M059J (cell line): ENCODE measurements at places on chromosomes 12 and 14.

DNA sequence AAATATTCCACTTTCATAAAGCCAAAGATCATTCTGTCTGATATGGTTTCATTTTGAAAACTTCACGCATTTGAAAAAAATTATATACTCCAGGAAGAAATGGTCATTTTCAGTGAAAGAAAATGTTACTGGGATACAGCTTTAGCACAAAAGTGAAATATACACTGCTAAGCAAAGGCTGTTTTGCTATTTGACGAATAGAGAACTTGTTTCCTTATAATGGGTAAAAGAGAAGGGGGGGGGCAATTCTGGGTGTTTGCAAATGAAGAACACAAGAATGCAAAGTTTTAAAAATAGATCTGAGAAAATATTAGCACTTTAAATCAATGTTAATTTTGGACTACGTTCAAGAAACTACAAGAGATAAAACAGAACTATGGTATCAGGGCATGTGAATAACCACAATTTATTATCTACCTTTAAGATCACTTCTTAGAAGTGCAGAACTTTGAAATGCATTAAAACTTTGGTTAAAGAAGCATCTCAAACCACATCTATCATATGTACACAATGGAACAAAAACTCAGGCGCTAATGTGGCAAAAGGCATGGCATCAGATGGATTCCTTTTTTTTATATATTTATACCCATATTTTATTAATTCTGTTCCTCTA lies 51.1 kb downstream of the EFCAB11 start:
- DNase-seq = no peak

GRCh38 chr12:27431185-27431584 lies 15.4 kb upstream of the SMCO2 start:
- no peak for DNase-seq

GRCh38 chr12:11881835-11882234 lies 188.9 kb upstream of the BCL2L14 start:
- DNase-seq = no peak

GRCh38 chr12:114995891-114996290 lies 311.9 kb upstream of the TBX3 start:
- peak; percentile 48 for DNase-seq

GRCh38 chr12:26631846-26632245 lies 201.1 kb downstream of the ITPR2 start:
- DNase-seq = peak; percentile 87

- no peak for DNase-seq
Observed at GRCh38 chr12:131533139-131533538, 177.8 kb upstream of the SFSWAP start.

- peak; percentile 26 for DNase-seq
Observed at GRCh38 chr12:104507672-104508071, 50.9 kb downstream of the CHST11 start.

DNA sequence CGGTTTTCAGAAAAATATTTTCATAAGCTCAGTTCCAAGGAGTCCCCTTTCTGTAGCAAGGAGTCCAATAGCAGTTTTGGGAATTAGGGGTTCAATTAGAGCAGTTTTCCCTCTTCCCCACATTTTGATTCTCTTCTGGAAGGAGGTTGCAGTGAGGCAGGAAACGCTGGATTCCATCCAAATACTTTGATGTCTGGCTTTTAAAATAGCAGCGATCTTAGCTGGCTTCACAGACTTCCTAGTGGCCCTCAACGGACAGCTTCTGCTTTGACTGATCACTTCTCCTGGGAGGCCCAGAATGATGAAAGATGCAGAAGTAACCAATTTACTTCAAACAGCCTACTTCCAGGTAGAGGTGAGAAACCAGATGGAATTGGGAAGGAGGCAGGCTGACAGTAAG lies 63.1 kb downstream of the C12orf75 start:
- peak; percentile 44 for DNase-seq

DNA sequence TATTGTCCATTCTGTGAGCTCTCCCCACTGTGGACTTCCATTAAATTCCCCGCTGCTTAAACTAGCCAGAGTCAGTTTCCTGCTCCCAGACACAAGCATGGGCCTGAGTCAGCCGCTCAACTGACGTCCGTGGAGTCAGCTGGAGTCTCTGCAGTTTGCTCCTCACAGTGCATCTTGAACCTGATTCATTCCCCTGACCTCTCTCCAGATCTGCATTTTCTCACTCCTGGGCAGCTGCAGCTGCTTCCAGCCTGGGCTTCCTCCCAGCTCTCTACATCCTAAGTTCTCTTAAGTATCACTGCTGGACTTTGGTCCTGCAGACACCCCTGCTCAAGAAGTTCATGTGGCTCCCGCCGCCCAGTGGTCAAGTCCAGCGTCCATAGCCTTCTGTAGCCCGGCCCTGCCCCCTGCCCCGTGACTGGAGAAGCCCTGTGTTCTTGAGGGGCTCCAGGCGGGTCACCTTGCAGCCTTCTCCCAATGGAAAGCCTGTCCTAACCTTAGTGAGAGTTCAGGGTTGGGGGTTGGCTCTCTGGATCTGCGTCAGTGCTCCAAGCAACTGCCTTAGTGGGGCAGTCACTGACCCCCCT lies 20.0 kb downstream of the NFKBIA start:
- DNase-seq = peak; percentile 86

- no peak for DNase-seq
Observed at GRCh38 chr12:117497407-117497806, 136.0 kb upstream of the NOS1 start.

DNA sequence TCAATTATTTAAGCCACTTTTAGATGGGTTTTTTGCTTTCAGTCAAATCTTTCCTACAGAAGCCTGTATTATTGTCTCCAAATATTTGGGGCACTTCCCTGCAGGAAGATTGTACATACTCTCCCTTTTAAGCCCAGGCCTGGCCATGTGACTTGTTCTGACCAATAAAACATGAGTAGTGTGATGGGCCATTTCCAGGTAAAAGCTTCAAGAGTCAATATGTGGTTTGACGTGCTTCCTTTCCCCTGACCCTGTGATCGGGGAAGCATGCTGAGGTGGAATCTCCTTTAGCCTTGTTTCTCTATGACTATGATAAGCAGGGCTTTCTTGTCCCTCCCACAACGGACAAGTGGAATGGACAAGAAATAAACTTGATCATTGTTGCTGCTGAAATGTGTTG lies 14.2 kb upstream of the NIN start:
- no peak for DNase-seq

- no peak for DNase-seq
Observed at GRCh38 chr12:47981496-47982260, 18.3 kb downstream of the TMEM106C start.

DNA sequence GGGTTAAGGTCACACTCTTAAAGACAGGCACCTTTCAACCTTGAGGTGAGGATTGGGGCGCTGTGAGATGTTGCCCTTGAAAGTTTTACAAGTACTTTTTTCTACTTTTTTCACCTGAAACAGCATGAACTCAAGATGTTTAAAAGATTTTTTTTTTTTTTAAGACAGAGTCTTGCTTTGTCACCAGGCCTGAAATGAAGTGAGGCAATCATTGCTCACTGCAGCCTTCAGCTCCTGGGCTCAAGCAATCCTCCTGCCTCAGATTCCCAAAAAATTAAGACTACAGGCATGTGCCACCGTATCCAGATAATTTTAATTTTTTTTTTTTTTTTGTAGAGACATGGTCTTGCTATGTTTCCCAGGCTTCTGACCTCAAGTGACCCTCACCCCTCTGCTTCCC lies 243.9 kb downstream of the DIO2 start:
- DNase-seq = no peak

DNA sequence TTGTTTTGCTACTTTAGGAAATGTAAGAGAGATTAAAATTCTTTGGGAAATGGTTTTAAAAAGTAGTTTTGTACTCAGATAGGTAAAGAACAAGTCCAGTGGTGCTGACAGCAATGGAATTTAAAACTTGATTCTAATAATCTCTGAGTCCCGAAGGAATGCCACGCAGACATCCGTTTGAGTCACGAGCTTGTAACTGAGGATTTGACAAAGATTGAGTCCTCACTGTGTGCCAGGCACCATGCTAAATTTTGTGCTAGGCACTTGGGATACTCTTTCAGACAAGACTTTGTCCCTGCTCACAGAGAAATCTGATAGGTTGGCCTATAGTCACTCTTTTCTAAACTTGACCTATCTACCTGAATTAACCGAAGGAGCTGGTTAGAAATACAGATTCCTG lies 12.7 kb downstream of the FLRT2 start:
- DNase-seq = no peak

DNA sequence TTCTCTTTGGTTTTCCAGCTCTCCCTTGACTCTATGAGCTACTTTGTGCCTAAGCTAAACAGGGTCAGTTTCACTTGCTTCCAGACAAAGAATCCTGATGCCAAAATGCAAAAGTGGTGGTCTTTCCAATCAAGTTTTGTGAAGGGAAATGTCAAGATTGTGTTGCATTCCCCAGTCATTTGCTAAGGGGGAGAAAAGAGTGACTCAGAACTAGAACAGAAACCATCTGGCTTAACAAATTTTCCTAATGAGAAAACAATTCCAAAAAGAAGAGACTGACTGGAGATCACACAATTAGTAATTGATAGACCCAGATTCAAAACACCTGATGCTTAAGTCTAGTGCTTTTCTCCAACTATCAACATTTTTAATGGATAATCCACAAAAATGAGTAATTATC lies 235.1 kb upstream of the DIO2 start:
- DNase-seq = no peak

GRCh38 chr14:56333359-56334292 lies 215.4 kb downstream of the PELI2 start:
- peak; percentile 86 for DNase-seq

DNA sequence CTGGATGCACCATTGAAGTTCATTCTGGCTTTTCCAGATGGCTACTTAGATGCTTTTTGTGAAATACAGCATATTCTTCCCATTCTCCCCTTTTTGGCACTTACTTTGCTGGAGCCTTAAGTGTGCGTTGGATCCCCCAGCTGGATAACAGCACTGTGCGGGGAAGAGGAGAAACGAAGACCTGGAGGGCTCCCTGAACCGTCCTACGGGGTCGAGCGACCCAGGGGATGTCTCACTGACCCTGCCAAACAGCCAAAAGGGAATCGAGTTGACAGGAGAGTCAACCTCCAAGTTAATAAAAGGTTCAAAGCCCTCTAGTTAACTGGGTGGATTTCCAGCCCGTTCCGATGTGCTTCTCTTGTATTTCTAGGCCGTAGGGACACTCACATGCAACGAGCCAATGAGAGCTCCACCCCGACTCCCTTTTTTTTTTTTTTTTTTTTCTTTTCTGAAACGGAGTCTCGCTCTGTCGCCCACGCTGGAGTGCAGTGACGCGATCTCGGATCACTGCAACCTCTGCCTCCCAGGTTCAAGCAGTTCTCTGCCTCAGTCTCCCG lies 1.0 kb upstream of the CAMKK2 start:
- peak; percentile 8 for DNase-seq

DNA sequence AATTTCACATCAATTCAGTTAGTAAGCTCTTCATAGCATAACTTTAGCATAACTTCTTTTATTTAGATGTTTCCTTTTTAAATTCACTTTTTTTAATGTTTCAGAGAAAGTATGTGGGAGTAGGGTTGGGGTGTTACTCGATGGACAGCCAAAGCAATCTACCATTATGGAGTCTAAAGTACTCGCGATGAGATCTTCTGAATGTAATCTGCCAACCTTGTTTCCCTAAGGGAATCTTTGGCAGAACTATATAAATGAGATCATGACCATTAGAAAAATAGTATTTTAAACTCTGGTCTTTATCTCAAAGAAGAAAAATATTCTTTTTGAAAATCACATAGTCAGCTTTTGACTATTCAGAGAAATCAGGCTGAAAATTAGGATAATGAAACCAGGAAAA lies 103.9 kb downstream of the BBS10 start:
- no peak for DNase-seq

DNA sequence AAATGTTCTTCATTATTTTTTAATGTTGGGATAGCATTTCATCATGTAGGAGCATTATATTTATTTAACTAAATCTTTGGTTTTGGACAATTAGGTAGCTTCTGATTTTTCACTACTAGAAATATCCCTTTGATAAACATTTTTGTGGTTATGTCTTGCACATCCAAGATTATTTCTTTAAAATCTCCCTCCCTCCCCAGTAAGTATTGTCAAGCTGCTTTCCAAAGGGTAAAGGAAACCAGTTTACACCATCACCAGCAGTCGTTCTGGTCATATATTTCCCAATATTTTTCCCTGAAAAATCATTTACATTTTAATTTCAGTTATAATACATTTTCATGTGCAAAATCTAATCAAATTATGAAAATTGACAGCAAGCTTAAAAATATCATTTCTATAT lies 11.1 kb downstream of the CD69 start:
- DNase-seq = no peak

DNA sequence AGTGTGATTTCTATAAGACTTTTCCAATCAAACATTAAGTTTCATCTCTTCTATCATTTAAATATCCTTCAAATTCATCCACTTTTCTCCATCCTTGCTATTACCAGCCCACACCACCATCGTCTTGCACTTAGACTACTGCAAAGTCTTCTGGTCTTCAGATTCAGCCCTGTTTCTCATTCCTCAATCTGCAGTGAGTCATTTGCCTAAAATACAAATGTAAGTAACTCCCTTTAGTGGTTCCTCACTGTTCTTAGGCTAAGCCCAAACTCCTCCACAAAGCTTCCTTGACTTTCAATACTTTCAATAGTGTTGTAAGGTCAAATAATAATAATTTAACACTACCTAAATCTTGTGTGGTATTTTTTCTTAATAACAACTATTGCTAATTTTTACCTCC lies 83.3 kb downstream of the PLEKHG7 start:
- DNase-seq = no peak

GRCh38 chr12:79618848-79619404 lies 71.8 kb downstream of the PAWR start:
- DNase-seq = peak; percentile 80

- DNase-seq = no peak
Observed at GRCh38 chr14:29493849-29494248, 433.8 kb downstream of the PRKD1 start.

DNA sequence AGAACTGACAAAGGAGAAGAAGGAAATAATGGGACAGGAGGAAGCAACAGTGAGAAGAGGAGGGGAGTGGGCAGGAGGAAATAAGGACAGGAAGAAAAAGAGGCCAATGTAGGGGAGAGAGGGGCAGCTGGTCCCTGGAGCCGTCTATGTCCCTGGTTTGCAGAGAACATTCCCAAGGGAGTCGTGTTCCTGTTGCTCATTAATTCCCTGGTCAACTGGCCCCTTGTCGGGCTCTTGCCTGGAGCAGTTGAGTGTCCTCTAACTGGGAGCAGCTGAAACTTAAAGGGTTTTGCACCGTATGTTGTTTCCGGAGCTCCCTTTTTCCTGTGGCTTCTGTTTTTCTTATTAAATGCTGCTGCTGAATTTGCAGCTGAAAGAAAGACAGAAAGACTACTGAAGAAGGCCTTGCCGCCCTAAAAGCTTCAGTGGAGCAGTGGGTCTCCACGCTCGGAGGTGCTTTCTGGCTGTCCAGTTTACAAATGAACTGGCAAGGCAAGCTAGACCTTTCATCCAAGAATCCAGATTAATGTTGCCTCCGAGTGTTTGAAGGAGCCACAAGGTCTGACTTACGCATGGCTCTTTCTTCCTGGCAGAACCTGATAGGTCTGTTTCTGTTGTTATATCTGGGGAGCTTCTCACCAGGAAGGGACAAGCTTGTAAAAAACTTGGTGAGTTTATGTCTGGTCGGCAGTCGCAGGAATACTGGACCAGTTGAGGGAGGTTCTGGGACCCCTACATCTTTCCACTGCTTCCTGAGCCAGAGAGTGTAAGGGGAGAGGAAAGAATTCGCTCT lies 146.2 kb upstream of the RFLNA start:
- no peak for DNase-seq

GRCh38 chr14:22808388-22809209 lies 6.6 kb downstream of the SLC7A7 start:
- no peak for DNase-seq
